ENCODE measurements at places on chromosomes 12 and 14. TPM values are rescaled to one million over a fixed set of nuclear protein-coding genes. Genes with fewer than 3 reads are reported as not detected.

DNA sequence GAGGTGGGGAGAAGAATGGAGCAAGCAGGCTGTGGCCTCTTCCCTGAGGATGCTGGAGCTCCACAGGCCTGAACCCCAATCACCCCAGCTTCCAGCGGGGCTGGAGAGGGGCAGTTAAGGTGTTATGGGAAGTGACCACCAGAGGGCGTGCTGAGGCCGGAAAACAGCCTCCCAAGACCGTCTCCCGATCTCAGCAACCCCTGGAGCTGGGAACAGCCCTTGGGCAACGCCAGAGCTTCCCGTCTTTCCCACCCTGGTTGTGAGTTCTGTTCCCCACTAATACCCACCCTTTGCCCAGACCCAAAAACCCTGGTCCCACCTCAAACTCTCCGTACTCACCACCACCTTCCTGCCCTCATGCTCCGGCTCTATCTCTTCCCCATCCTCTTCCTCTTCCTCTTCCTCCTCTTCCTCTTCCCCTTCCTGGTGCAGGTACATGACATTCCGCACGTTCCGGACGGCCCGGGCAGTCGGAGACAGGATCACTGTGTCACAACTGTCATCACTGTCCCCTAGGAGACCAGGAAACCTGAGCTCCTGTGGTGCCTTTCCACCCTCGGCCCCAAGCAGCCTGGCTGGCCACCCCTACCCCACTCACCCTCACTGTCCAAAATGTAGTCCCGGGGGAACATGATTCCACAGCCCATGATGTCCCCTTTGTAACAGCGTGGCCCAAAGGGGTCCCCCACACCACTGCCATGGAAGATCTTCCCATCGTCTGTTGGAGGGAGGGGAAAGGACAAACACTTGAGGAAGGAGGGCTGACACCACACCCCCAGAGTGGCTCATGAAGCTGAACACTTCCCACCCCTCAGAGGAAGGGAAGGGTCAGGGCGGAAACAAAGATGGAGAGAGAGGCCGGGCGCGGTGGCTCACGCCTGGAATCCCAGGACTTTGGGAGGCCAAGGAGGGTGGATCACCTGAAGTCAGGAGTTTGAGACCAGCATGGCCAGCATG lies 12.9 kb downstream of the SPRYD3 start:
- peak; percentile 85 for DNase-seq
- no peak overlapping the region for H3K4me3 ChIP-seq
- peaks cover 50% of the 10 kb centered on the region for H3K36me3 ChIP-seq
- no peaks in the 10 kb centered on the region for H3K27me3 ChIP-seq

DNA sequence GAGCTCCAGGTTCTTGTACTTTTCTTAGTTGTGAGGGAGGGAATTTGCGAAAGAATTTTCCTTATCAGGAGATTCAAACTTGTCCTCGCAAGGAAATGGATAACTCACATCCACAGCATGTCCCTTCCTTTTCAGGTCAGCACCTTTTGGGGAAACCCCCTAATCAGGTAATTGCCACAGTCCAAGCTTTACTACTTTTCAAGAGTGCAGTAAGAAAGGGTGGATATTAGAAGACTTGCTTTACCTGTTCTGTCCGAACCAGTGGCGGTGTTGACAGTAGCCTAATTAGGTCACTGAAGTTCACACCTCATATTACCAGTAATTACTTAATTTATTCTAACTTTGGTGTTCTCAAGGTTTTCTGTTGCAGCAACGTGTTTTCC lies 6.7 kb upstream of the C12orf50 start:
- no peak for DNase-seq
- no peaks in the 10 kb centered on the region for H3K27me3 ChIP-seq
- H3K4me3 ChIP-seq, result peak overlapping the region; percentile 80
- no peaks in the 10 kb centered on the region for H3K36me3 ChIP-seq
- peak overlapping the region; percentile 80 for H3K27ac ChIP-seq

GRCh38 chr12:75704664-75705063 lies 193.3 kb upstream of the KRR1 start:
- no peaks in the 10 kb centered on the region for H3K36me3 ChIP-seq
- H3K27me3 ChIP-seq, result no peaks in the 10 kb centered on the region
- no peak overlapping the region for H3K27ac ChIP-seq
- no peak for DNase-seq

- H3K27ac ChIP-seq, result no peak overlapping the region
- H3K36me3 ChIP-seq, result peaks cover 99% of the 10 kb centered on the region
- H3K4me1 ChIP-seq, result no peaks in the 10 kb centered on the region
- H3K4me3 ChIP-seq, result no peak overlapping the region
- H3K27me3 ChIP-seq, result no peaks in the 10 kb centered on the region
- DNase-seq, result peak; percentile 32
Measured at GRCh38 chr12:132023658-132024057, 73.9 kb downstream of the EP400 start.

Gene AMN
- 19.8 TPM for total RNA-seq

GRCh38 chr14:72450473-72451044 lies 443.3 kb downstream of the DPF3 start:
- peaks cover 18% of the 10 kb centered on the region for H3K4me1 ChIP-seq
- H3K27ac ChIP-seq, result peak overlapping the region; percentile 51
- no peak for DNase-seq
- H3K27me3 ChIP-seq, result no peaks in the 10 kb centered on the region
- no peaks in the 10 kb centered on the region for H3K36me3 ChIP-seq

Gene KIF21A
- 12.2 TPM for total RNA-seq

GRCh38 chr12:54371328-54372112 lies 7.2 kb upstream of the GPR84 start:
- peaks cover 35% of the 10 kb centered on the region for H3K4me1 ChIP-seq
- peaks cover 4% of the 10 kb centered on the region for H3K36me3 ChIP-seq
- no peaks in the 10 kb centered on the region for H3K27me3 ChIP-seq
- H3K4me3 ChIP-seq, result no peak overlapping the region

Gene IL22
- not detected for total RNA-seq

Gene PTCSC3
- 2.8 TPM for total RNA-seq

- H3K4me1 ChIP-seq, result peaks cover 10% of the 10 kb centered on the region
- no peak overlapping the region for H3K4me3 ChIP-seq
- H3K27ac ChIP-seq, result peak overlapping the region; percentile 63
- DNase-seq, result no peak
- no peaks in the 10 kb centered on the region for H3K36me3 ChIP-seq
- H3K27me3 ChIP-seq, result no peaks in the 10 kb centered on the region
Measured at GRCh38 chr14:104746071-104746545, 6.8 kb upstream of the SIVA1 start.

DNA sequence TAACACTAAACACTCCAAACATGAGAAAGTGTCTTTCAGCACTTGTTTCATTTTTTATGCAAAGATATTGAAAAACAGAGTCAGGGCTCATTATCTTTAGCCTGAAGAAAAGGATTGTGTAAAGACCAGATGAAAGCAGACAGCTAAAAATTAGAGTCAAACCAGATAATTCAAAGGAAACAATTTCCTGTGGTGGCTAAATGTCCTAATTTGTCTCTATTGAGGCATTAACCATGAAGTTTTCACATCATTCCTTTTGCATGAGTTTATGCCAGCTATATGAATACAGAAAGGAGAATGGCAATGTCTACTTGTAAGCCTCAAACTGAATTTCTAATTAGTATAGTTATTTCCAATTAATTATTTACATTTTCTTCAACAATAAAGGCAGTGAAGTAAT lies 338.5 kb downstream of the FSCB start:
- H3K4me1 ChIP-seq, result no peaks in the 10 kb centered on the region
- H3K36me3 ChIP-seq, result no peaks in the 10 kb centered on the region
- H3K4me3 ChIP-seq, result no peak overlapping the region

DNA sequence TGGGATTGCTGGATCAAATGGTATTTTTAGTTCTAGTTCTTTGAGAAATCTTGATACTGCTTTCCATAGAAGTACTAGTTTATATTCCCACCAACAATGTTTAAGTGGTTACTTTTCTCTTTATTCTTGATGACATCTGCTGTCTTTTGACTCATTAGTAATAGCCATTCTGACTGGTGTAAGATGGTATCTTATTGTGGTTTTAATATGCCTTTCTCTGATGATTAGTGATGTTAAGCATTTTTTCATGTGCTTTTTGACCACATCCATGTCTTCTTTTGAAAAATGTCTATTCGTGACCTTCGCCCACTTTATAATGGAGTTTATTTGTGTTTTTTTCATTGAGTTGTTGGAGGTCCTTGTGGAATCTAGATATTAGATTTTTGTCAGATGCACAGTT lies 865.7 kb downstream of the SLC6A15 start:
- no peak overlapping the region for H3K27ac ChIP-seq
- H3K27me3 ChIP-seq, result no peaks in the 10 kb centered on the region
- H3K36me3 ChIP-seq, result no peaks in the 10 kb centered on the region
- H3K4me3 ChIP-seq, result no peak overlapping the region

DNA sequence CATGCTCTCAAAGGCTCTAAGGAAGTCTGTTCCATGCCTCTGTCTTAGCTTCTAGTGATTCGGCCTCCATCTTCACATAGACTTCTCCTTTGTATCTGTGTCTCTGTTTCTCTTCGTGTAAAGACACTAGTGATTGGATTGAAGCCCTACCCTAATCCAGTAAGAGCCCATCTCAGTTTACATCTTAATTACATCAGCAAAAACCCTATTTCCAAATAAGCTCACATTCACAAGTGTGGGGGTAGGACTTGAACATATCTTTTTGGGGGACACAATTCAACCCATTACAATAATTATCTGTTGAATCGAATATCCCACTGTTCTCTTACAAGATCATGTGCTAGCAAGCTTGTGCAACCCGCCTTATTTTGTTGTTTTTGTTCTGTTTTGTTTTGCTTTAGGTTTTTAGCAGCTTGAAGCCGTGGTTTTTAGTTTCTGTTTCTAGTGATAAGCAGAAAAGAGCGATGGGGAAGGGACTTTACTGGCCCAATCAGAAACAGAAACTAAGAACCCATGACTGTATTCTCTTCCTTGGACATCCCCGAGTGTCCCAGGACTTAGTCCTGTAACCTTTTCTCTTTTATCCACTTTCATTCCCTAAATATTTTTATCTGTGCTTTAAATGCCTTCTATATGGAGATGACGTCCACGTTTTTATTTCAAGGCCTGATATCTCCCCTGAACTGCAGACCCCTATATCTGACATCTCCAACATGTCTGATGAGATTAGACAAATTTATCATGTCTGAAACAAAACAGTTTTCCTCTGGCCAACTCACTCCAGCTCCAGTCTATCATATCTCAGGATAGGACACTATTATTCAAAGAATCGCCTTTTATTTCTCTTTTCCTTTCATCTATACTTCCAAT lies 353.0 kb downstream of the CCDC91 start:
- H3K4me1 ChIP-seq, result no peaks in the 10 kb centered on the region
- no peaks in the 10 kb centered on the region for H3K27me3 ChIP-seq
- no peak for DNase-seq
- H3K36me3 ChIP-seq, result no peaks in the 10 kb centered on the region

DNA sequence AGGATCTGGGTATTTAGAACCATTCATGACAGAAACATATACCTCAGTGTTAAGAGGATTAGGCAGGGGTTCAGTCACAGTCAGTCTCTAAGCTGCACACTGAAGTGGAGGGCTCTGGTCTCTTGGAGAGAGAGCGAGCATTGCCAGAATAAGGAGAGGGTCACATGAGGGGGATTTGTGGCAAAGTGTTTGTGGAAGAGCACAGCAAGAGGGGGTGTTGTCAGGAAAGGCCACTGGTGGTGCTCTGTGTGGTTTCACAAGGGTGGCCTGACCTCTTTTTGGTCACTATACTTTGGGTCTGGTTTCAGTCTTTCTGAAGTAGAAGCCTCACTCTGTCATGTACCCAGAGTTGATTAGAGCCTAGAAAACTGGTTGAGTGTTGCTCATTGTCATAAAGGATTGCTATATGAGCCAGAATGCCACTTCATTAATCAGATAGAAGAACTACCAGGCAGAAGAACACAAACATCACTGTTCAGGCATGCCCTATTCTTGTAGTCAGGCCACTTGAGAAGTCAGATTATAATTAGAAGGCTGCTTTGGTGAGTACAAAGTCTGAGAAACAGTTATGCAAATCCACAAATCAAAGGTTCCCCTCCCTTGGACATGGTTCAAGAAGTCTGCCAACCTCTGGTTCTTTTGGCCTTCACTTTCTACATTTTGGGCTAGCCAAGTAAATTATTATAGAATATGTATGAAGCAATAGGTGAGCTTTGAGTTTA lies 8.4 kb downstream of the TMEM19 start:
- peaks cover 35% of the 10 kb centered on the region for H3K36me3 ChIP-seq
- DNase-seq, result no peak
- H3K27me3 ChIP-seq, result no peaks in the 10 kb centered on the region
- no peaks in the 10 kb centered on the region for H3K4me1 ChIP-seq
- H3K4me3 ChIP-seq, result no peak overlapping the region

- no peak overlapping the region for H3K4me3 ChIP-seq
- H3K4me1 ChIP-seq, result peaks cover 3% of the 10 kb centered on the region
Measured at GRCh38 chr12:75474116-75474515, 6.4 kb upstream of the GLIPR1 start.

Gene ADAM21
- total RNA-seq, result not detected

GRCh38 chr12:43942379-43942778 lies 106.5 kb downstream of the TMEM117 start:
- no peaks in the 10 kb centered on the region for H3K36me3 ChIP-seq
- no peaks in the 10 kb centered on the region for H3K4me1 ChIP-seq
- DNase-seq, result no peak
- H3K27ac ChIP-seq, result no peak overlapping the region

Gene FGF23
- not detected for total RNA-seq

Gene MSI1
- total RNA-seq, result 0.46 TPM

GRCh38 chr12:120748242-120748641 lies 22.6 kb downstream of the ACADS start:
- H3K27ac ChIP-seq, result no peak overlapping the region
- H3K36me3 ChIP-seq, result no peaks in the 10 kb centered on the region
- no peak overlapping the region for H3K4me3 ChIP-seq
- no peak for DNase-seq

DNA sequence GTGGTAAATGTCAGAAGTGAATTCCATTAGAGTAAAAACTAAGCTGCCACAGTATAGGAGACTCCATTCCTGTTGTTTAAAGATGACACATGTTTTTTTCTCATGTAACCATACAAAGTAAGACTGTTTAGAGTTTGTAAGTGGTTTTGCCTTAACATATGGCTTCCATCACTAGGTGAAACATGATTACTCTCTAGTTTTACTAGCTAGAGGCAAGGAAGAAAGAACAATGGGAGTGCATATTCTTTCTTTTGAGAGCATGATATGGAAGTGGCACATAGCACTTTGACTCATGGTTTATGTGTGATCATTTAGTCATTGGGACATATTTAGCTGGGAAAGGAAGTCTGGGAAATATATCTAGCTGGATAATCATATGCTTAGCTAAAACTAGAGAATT lies 7.7 kb downstream of the ATF7IP start:
- no peaks in the 10 kb centered on the region for H3K36me3 ChIP-seq
- no peak overlapping the region for H3K4me3 ChIP-seq
- no peak overlapping the region for H3K27ac ChIP-seq
- H3K4me1 ChIP-seq, result peaks cover 18% of the 10 kb centered on the region
- no peak for DNase-seq
- H3K27me3 ChIP-seq, result no peaks in the 10 kb centered on the region

- DNase-seq, result no peak
- no peak overlapping the region for H3K4me3 ChIP-seq
- no peaks in the 10 kb centered on the region for H3K27me3 ChIP-seq
- H3K36me3 ChIP-seq, result no peaks in the 10 kb centered on the region
Measured at GRCh38 chr14:96271421-96271762, 15.4 kb downstream of the BDKRB1 start.
